Mesendoderm (in vitro differentiated cells): ENCODE measurements at places on chromosomes 11 and 22.

DNA sequence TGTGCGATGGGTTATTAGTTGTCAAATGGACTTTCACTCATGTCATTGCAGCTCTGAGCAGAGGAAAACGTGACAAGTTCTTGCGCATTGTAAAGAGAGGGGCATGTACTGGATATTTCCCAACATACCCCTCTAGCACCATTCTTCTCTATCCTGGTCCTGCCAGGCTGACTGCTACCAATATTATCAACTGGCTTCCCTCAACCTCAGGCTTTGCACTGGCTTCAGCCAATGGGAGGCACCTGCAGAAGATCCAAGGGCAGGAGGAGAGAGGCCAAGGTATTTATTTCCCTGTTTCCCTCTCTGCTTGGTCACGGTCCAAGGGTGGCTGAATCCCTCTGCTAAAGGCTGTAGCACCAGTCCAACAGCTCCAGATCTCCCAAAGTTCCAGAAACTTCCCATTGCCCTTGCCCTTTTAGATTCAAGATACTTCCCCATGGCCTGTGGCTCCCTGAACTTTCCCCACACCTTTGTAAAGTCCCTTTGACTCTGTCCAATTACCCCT lies 175.6 kb upstream of the NECTIN1 start:
- no peak overlapping the region for H3K4me3 ChIP-seq
- H3K27ac ChIP-seq = no peak overlapping the region
- no peaks in the 10 kb centered on the region for H3K36me3 ChIP-seq
- H3K27me3 ChIP-seq = no peaks in the 10 kb centered on the region
- H3K4me1 ChIP-seq = peaks cover 16% of the 10 kb centered on the region

DNA sequence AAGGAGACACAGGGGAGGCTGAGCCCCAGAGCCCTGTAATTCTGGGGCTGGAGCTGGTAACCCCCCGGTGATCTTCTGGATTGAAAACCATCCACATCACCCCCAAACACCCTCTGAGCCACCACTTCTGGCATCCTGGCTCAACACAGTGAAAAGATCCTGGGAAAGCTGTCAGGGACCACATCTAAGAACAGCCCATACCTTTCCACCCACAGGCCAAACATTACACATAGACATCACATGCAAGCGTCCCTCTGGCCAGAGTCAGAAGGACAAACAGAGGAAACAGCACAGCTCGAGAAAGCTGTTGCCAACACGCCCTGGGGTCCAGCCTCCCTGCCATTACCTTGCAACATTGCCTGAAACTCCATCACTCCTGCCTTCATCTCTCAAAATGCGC lies 469.5 kb downstream of the SOX6 start:
- no peak overlapping the region for H3K27ac ChIP-seq
- no peaks in the 10 kb centered on the region for H3K27me3 ChIP-seq
- no peaks in the 10 kb centered on the region for H3K36me3 ChIP-seq
- no peak for DNase-seq
- H3K4me3 ChIP-seq = no peak overlapping the region

GRCh38 chr11:80086496-80087055 lies 645.7 kb upstream of the TENM4 start:
- no peak overlapping the region for H3K27ac ChIP-seq
- no peak for DNase-seq
- no peaks in the 10 kb centered on the region for H3K27me3 ChIP-seq
- H3K36me3 ChIP-seq = no peaks in the 10 kb centered on the region

GRCh38 chr11:119918347-119918746 lies 189.3 kb upstream of the NECTIN1 start:
- no peak for DNase-seq
- H3K27me3 ChIP-seq = no peaks in the 10 kb centered on the region
- no peaks in the 10 kb centered on the region for H3K36me3 ChIP-seq
- no peaks in the 10 kb centered on the region for H3K4me1 ChIP-seq

- H3K27me3 ChIP-seq = no peaks in the 10 kb centered on the region
- H3K27ac ChIP-seq = no peak overlapping the region
- no peak overlapping the region for H3K4me3 ChIP-seq
- DNase-seq = peak; percentile 28
- peaks cover 4% of the 10 kb centered on the region for H3K4me1 ChIP-seq
Measured at GRCh38 chr11:34976496-34977088, 60.2 kb downstream of the PDHX start.

GRCh38 chr11:17421781-17422180 lies 33.3 kb upstream of the KCNJ11 start:
- H3K27ac ChIP-seq = no peak overlapping the region
- no peaks in the 10 kb centered on the region for H3K36me3 ChIP-seq
- no peak for DNase-seq
- H3K27me3 ChIP-seq = no peaks in the 10 kb centered on the region
- H3K4me1 ChIP-seq = no peaks in the 10 kb centered on the region
- no peak overlapping the region for H3K4me3 ChIP-seq

DNA sequence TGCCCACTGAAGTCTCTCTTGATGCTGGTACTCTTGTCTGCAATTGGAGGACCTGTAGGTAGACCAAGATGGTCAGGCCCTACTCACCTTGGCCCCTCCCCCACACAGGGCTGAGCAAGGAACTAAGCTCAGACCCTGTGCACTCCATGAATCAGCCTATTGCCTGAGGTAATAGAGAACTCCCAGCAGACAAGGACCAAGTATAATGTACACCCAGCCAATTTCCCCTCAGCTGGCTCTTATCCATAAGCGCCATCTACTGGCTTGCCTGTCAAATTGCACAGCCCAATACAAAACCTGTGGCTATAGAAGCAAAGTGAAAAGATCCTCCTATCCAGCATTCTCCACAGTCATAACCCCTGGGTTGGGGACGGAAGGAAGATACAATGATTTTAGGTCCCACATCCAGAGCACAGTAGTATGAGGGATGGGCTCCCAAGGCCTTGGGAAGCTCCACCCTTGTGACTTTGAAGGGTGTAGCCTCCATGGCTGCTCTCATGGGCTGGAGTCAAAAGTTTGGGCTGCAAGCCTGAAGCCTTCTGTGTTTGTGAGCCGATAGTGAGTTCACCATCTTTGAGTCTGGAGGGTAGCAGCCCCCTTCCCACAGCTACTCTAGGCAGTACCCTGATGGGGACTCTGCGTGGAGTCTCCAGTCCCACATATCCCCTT lies 56.0 kb downstream of the GLYATL2 start:
- H3K27ac ChIP-seq = no peak overlapping the region
- no peak overlapping the region for H3K4me3 ChIP-seq
- no peaks in the 10 kb centered on the region for H3K36me3 ChIP-seq

- H3K4me1 ChIP-seq = no peaks in the 10 kb centered on the region
- H3K27me3 ChIP-seq = no peaks in the 10 kb centered on the region
- no peak overlapping the region for H3K4me3 ChIP-seq
- DNase-seq = no peak
Measured at GRCh38 chr11:59302991-59303390, 55.7 kb upstream of the OR5AN1 start.

- no peak overlapping the region for H3K4me3 ChIP-seq
- no peak for DNase-seq
- no peak overlapping the region for H3K27ac ChIP-seq
- H3K27me3 ChIP-seq = no peaks in the 10 kb centered on the region
- no peaks in the 10 kb centered on the region for H3K36me3 ChIP-seq
Measured at GRCh38 chr22:48301421-48301820, 1526.3 kb downstream of the BRD1 start.
